ENCODE measurements at places on chromosomes 6 and 20.

GRCh38 chr20:64166721-64167615, 2.7 kb downstream of the MYT1 start:
- DNase-seq: no peak

- no peak for DNase-seq
Observed at GRCh38 chr6:2557181-2557720, 193.5 kb downstream of the MYLK4 start.

DNA sequence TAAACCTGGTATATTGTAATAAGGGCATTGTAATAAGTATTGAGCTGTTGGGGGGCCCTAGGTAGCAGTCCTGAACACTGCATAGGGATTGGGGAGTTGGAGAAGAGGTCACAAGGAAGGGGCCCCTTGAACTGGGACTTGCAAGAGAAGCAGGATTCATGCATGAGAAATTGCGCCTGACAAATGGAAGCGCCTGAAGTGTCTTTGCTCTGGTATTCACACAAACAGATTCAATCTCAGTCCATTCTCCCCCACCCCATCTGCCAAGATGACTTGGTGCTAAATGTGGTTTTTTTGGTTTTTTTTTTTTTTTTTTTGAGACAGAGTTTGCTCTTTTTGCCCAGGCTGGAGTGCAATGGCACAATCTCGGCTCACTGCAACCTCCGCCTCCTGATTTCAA, 87.1 kb downstream of the CAP2 start:
- DNase-seq: no peak

- peak; percentile 89 for DNase-seq
Observed at GRCh38 chr6:19417713-19418112, 419.5 kb upstream of the ID4 start.

GRCh38 chr6:161624111-161624510, 350.2 kb upstream of the AGPAT4 start:
- DNase-seq: no peak

DNA sequence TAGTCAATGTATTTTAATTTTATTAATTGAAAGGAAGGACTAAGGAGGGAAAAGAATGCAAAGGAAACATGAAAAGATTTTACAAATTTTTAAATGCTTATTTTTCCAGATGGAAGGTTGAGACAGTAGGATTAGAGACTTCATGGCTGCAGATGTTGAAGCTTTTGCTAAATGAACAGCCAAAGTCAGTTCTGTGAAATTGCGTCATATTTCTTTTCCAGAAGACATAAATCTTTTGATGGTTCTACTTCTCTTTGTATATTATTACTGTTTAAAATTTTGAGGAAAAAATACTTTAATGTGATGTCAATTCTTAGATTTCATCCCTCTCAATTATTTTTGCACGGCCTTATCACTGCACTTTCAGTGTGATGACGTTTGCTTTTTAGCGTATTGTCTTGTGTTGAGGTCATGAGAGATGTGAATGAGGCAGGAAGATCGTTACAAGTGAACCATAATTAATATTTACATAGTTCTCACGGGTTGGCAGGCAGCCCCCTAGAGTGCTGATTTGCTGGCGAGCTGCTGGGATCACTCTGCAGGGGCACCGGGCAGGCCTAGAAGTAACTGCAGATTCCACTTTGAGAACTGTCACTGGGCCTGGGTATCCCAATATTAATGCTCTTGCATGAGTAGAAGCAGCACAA, 158.1 kb downstream of the TBXT start:
- DNase-seq: no peak

DNA sequence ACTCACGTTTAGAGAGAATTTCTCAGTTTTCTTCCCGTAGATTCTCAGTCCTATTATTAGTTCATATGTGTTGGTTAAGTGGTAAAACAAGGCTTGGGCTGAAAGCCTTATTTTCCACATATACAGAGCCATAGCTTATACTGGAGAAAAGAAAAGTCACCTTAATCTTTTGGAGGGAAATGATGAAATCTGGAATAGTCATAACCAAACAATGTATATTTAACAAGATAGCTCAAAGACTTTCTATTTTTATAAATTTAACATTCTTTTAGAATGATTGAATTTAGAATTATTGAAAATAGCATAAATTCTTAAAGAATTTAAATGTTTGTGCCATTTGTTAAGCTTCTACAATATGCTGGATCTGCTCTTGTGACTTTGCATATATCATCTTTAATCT, 85.8 kb downstream of the CDKAL1 start:
- DNase-seq: peak; percentile 49

DNA sequence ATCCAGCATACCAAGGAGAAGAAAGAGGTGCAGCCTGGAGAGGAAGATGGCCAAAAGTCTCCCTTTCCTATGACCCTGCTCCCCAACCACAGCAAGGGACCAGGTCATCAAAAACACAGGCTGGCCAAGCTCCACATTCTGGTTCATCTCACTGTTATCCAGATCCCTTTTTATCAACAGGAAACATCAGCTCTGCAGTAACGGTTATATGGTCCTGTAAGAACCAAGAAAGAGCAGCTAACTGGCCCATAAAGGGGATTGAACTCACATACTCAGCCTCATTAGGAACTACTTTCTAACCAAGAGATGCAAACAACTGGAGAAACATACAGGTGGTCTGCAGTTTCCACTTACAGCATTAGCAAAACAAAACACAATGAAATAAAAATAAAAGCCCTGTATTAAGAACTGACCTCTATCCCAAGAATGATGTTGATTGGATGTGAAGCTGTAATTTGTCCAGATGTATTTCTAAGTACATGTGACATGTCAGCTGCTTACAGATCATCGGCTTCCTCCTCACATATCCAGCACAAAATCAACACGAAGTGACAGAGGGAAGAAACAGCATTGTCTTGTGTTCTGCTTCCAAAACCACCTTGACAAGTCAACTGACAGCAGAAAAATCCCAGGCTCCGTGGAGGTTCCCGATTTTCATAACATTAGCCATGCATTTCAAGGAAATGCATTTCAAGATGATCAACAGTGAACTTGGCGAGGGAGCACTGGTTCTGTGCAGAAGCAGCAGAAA, 557.2 kb upstream of the AGPAT4 start:
- DNase-seq: no peak

DNA sequence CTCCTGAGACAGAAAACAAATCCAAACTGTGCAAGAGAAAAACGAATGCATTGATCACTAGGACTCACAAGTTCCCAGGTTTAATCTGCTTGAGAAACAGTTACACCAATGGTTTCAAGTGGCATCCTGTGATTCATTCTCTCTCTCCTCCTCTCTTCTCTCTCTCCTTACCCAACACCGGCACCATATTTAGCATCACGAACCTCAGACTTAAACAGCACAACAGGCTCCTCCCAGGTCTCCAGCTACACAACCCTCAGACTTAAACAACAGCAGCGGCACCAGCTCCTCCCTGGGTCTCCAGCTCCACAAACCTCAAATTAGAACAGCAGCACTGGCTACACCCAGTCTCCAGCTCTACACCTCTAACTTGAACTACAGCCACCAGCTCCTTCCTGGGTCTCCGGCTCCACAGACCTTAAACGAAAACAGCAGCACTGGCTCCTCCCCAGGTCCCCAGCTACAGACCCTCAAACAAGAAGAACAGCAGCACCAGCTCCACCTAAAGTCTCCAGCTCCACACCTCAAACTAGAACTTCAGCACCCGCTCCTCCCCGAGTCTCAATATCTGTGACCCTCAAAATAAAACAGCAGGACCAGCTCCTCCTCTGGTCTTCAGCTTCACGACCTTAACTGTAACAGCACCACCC, 355.9 kb downstream of the PREX1 start:
- DNase-seq: no peak

GRCh38 chr6:19879663-19880062, 42.5 kb downstream of the ID4 start:
- no peak for DNase-seq
